ENCODE measurements at places on chromosomes 4 and X. TPM values are rescaled to one million over a fixed set of nuclear protein-coding genes. Genes with fewer than 3 reads are reported as not detected.

- DNase-seq = no peak
These were observed 32.1 kb upstream of the RAPGEF2 start for GRCh38 chr4:159070742-159071141.

- no peak for DNase-seq
These were observed 392.8 kb downstream of the RAPGEF2 start for GRCh38 chr4:159495515-159496236.

DNA sequence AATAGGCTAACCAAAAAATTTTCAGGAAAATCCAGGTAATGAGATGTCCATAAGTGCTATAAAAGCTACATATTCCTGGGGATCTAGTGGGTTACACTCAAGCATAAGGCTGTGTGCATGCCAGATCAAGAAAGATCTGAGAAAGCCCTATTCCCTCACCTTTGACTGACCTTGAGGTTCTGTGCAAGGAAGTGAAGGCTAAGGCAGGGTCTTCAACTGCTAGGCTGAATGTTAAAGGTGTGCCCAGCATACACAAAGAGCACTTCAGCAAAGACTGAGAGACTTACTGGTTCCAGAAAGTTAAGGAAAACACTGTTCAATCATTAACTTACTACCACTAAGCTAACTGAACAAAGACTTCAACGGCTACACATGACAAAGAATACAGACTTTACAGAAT is 269.7 kb downstream of the GPC3 start:
- no peak for DNase-seq

DNA sequence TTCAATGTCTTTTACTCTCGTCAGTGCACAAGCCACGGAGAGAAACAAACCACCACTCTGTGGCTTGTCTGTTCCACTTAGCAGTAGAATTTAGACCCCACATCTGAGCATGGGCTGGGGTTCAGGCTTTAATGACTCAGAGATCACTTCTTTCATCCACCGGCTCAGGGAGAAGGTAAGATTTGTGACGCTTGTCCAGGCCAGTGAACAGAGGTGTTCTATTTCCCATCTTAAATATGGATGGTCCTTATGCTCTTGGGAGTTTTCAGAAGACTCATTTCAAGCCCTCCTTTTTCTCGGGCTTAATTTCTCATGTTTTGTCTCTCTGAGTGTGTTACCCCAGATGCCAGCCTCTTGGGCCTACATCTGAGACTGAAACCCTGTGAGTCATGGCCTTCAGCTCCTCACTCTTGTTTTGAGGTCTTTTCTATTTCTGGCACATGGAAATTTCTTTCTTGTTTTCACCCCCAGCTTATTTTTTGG is 127.4 kb upstream of the SFRP2 start:
- DNase-seq = no peak

DNA sequence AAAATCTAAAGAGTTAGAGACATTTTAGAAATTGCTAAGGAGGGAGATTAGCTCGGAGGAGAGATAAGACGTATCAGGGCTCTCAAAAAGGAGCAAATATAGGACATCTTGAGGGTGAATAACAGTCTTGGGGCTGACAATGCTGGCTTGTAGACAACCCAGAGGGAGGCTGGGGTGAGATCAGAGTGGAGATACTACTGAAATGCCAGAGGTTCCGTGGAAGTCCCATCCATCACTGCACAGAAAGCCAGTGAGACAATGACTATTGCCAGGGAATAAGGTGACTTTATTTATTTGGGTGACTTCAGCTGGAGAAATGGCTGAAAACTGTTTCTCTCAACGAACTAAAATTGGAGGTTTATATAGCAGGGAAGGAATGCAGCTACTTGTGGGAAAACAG is 838.1 kb upstream of the AGA start:
- DNase-seq = no peak

- no peak for DNase-seq
These were observed 15.1 kb upstream of the GK start for GRCh38 chrX:30637874-30638815.

- no peak for DNase-seq
These were observed 172.7 kb upstream of the TBC1D9 start for GRCh38 chr4:140928880-140929279.

- DNase-seq = no peak
These were observed 41.1 kb upstream of the HS3ST1 start for GRCh38 chr4:11469650-11470437.

DNA sequence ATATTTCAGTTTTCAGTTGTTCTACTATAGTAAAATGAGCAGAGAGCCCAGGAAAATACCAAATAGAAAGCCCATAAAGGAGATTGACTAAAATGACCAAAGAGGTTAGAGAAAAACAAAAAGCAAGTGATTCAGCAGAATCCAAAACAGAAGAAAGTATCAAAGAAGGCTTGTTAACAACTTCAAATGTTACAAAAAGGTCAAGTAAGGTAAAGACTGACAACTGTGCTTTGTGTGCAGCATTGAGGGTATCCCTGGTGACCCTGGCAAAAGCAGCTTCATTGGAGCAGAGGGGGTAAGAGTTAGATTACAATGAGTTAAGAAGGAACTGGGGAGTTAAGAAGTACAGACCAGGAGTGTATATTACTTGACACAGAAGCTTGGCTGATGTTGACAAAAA is 317.9 kb downstream of the OPHN1 start:
- DNase-seq = no peak

DNA sequence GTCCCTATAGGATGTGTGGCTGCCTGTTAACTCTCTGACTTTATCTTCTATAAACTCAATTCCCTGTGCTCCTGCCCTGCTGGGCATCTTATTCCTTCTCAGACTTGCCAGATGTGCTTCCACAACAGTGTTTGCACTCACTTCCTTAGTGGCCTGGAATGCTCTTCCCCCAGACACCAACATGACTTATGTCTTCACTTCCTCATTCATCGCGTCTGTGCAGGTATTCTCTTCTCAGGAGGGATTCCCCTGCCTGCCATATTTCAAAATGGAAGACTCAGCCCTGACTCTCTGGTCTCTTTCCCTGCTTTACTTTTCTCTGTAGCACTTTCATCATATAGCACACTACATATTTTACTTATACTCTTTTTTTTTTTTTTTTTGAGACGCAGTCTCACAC is 344.0 kb downstream of the CENPC start:
- DNase-seq = no peak

CABS1 gene
- polyA plus RNA-seq = not detected

CENPE gene
- 0.28 TPM for polyA plus RNA-seq

PABPC1L2A gene
- polyA plus RNA-seq = not detected
